Panc1 (cell line): ENCODE measurements at places on chromosomes 12 and 14. TPM values are rescaled to one million over a fixed set of nuclear protein-coding genes. Genes with fewer than 3 reads are reported as not detected.

Gene CCNT1
- 50.0 TPM for total RNA-seq

Gene GUCY2C
- total RNA-seq = 0.13 TPM

Gene GDF3
- total RNA-seq = not detected

Gene TBX3
- 5.1 TPM for total RNA-seq

Gene FAM186B
- 0.13 TPM for total RNA-seq

Gene RNASE1
- 0.69 TPM for total RNA-seq

- peaks cover 3% of the 10 kb centered on the region; the same call in 1 of the 2 replicates for H3K36me3 ChIP-seq
- H3K4me1 ChIP-seq = no peaks in the 10 kb centered on the region
- no peak for DNase-seq
- H3K4me3 ChIP-seq = no peak overlapping the region
Measured at GRCh38 chr12:64713376-64713775, 45.8 kb downstream of the GNS start.

DNA sequence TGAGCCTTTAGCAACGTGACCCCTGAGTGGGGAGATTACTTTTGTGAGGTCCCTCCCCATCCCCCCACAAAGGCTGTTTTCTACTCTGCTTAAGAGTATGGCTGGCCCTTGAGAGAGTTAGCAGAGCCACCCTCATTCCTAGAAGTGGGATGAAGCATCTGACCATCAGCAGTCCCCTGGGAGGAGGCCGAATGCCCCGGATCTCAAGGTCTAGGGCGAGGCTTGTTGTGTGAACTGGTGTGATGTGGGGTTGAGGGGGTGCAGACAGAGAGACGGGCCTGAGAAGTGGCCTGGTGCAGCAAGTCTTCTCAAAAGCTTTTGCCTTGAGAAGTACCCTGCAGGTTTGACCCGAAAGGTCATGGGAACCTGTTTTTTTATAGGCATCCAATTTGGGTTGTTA is 153.0 kb upstream of the FKBP4 start:
- H3K27ac ChIP-seq = no peak overlapping the region
- H3K4me1 ChIP-seq = no peaks in the 10 kb centered on the region
- no peaks in the 10 kb centered on the region for H3K36me3 ChIP-seq
- H3K4me3 ChIP-seq = no peak overlapping the region
- H3K27me3 ChIP-seq = no peaks in the 10 kb centered on the region

DNA sequence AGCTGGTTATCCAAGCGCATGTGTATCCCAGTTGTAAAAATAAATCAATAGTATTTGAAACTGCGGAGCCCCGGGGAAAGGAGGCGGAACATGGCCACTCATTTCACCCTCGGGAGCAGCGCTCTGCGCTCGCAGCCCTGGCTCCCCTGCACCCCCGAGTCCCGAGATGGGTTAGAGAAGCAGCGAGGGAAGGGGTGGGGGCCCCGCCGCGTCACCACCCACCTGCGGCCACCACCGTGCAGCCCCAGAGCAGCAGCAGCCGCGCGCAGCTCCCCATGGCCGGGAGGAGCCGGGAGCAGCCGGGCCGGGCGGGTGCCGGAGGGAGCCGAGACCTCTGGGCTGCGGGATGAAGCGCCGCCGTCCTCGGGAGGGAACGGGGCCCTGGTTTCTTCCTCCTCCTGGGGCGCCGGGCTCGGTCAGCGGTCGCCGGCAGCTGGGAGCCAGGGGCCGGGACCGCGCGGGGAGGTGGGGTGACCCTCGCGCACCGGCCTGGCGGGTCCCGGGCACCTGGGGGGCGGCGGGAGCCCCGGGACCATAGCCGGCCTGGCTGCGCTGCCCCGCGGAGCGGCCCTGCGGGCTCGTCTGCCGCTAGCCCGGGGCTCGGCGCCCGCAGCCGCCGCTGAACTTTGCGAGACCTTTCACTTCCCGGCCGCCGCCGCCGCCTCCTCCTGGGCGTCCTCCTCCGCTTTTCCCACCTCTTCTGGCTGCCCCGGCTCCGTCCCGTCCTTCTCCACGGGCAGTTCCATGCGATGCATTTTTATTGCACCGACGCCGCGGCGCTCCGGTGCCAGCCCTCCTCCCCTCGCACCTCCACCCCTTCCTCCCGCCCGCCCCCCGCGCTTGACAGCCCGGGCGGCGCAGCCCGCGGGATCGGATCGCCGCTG is at the start of gene NTN4:
Gene NTN4 (minus strand): TSS at position 732 of the 884 bp plus-strand sequence. CDS start 455 bp downstream, at position 277.
- peak within 1 kb of the TSS; percentile 56 for H3K4me3 ChIP-seq
- peaks cover 2% of the 10 kb centered on the region; the same call in 1 of the 2 replicates for H3K4me1 ChIP-seq
- no peaks in the 10 kb centered on the region; the same call in 1 of the 2 replicates for H3K36me3 ChIP-seq
- DNase-seq = no peak

GRCh38 chr12:49706351-49707127 is 666 bp downstream of the FMNL3 start:
- peaks cover 8% of the 10 kb centered on the region; the same call in 1 of the 2 replicates for H3K27me3 ChIP-seq
- peaks cover 16% of the 10 kb centered on the region for H3K4me1 ChIP-seq
- H3K27ac ChIP-seq = peak overlapping the region; percentile 80
- H3K4me3 ChIP-seq = peak overlapping the region; percentile 79
- no peak for DNase-seq

GRCh38 chr12:109731231-109731731 is 17.7 kb downstream of the FAM222A start:
- no peak overlapping the region for H3K4me3 ChIP-seq
- no peak overlapping the region for H3K27ac ChIP-seq
- H3K27me3 ChIP-seq = no peaks in the 10 kb centered on the region
- no peaks in the 10 kb centered on the region for H3K36me3 ChIP-seq
- DNase-seq = no peak

DNA sequence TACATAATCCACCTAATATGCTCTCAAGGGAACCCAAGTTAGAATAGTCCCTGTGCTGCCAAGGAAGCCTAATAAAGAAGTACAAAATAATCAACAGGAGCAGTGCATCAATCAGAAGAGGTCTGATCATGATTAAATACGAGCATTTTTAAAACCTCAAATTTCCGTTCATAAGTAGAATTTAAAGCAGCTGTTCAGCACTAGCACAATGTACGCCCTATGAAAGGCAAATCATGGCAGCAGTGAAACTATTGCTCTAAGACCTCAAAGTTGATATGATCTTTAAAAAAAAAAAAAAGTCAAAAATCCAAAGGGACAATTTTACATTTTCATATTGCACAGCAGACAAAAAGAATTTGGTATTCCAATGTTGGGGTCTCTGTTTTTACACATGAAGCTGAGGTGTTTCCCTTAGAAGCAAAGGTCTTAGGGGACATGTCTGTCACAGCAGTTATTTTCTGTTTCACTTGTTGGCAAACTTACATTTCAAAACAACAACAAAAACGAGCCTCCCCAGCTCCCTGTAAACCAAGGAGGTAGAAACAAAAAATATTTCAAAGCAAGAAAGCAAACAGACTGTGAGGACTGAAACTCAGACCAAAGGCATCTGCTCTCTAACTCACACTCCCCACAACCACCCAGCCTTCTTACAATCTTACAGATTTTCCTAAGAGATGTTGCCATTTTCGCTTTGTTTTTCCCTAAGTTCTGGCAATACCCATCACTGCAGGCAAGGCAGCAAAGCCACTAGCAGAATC is 28.2 kb downstream of the SOX5 start:
- H3K27ac ChIP-seq = no peak overlapping the region
- DNase-seq = no peak
- H3K36me3 ChIP-seq = no peaks in the 10 kb centered on the region
- H3K4me1 ChIP-seq = no peaks in the 10 kb centered on the region

DNA sequence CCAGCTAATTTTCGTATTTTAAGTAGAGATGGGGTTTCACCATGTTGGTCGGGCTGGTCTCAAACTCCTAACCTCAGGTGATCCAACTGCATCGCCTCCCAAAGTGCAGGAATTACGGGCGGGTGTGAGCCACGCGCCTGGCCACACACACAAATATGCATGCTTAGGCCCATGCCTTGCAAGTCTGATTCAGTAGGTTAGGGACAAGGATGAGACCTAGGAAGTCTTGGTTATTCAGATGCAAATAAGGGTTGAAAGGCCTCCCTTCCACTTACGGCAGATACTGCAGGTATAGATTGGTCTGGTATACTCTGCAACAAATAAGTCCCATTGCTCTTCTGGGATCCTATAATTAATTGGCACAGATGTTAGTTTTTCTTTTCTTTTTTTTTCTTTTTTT is 32.9 kb downstream of the TXNRD1 start:
- H3K27me3 ChIP-seq = no peaks in the 10 kb centered on the region
- no peaks in the 10 kb centered on the region for H3K36me3 ChIP-seq

GRCh38 chr12:76860256-76860655 is 18.6 kb downstream of the CSRP2 start:
- no peaks in the 10 kb centered on the region for H3K36me3 ChIP-seq
- no peaks in the 10 kb centered on the region for H3K4me1 ChIP-seq
- no peak overlapping the region for H3K4me3 ChIP-seq
- H3K27me3 ChIP-seq = no peaks in the 10 kb centered on the region

- no peak overlapping the region for H3K27ac ChIP-seq
- no peak for DNase-seq
- H3K4me1 ChIP-seq = no peaks in the 10 kb centered on the region
- H3K4me3 ChIP-seq = no peak overlapping the region
- H3K27me3 ChIP-seq = no peaks in the 10 kb centered on the region
Measured at GRCh38 chr14:100348253-100348729, 25.2 kb downstream of the SLC25A47 start.

GRCh38 chr12:5516371-5517241 is 84.7 kb downstream of the NTF3 start:
- no peaks in the 10 kb centered on the region for H3K36me3 ChIP-seq
- H3K4me1 ChIP-seq = no peaks in the 10 kb centered on the region
- no peaks in the 10 kb centered on the region; the same call in 1 of the 2 replicates for H3K27me3 ChIP-seq
- no peak overlapping the region for H3K27ac ChIP-seq
- no peak for DNase-seq
- no peak overlapping the region for H3K4me3 ChIP-seq

DNA sequence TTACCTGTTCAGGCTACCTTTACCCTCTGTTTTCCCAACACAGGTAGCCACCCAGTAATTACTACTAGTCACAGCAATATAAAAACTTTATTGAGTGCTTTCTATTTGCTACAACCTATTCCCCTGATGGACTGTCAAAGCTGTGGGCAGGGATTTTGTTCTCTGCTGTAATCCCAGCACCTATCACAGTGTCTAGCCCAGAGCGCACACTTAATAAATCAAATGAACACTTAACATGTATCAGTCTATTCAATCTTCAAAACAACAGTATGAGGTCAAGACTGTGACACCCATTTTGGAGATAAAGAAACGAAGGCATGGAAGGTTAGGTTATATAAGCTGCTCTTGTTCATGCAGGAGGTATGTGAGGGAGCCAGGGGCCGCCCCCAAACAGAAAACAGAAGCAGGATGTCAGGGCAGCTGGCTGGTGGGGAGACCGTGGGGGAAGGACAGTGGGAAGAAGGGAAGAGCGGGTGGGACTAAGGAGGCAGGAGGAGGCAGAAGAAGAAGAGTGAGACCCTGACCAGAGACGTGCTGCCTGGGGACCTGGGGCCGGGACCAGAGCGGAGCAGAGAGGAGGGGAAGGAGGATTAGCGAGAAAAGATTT is 1.7 kb downstream of the TNFRSF1A start:
- peak overlapping the region; percentile 99 for H3K27ac ChIP-seq
- H3K4me3 ChIP-seq = peak overlapping the region; percentile 71
- H3K4me1 ChIP-seq = peaks cover 48% of the 10 kb centered on the region
- H3K27me3 ChIP-seq = no peaks in the 10 kb centered on the region
- H3K36me3 ChIP-seq = peaks cover 3% of the 10 kb centered on the region; the same call in 1 of the 2 replicates

- peak overlapping the region; percentile 52 for H3K4me3 ChIP-seq
- peaks cover 34% of the 10 kb centered on the region for H3K27me3 ChIP-seq
- DNase-seq = no peak
- H3K36me3 ChIP-seq = no peaks in the 10 kb centered on the region; the same call in 1 of the 2 replicates
- H3K4me1 ChIP-seq = peaks cover 12% of the 10 kb centered on the region
Measured at GRCh38 chr12:108128221-108129016, 669 bp upstream of the WSCD2 start.

DNA sequence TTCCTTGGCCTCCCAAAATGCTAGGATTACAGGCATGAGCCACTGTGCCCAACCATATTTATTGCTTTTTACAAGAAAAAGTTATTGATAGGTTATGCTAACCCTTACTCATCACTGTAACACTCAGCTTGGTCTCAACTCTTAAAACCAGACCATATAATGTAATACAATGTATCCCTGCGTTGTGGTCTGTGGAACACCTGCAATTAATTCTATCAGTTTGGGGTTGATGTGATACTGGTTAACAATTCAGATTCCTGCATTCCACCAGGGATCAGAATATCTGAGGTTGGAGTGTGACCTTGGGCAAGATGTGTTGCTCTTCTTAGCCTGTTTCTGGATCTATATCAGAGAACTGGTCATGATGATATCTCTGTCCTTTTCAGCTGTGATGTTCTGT is 419.0 kb downstream of the RAD51B start:
- H3K27ac ChIP-seq = peak overlapping the region; percentile 72; the same call in 1 of the 2 replicates
- H3K4me1 ChIP-seq = peaks cover 6% of the 10 kb centered on the region
- H3K27me3 ChIP-seq = no peaks in the 10 kb centered on the region
- no peak overlapping the region for H3K4me3 ChIP-seq

DNA sequence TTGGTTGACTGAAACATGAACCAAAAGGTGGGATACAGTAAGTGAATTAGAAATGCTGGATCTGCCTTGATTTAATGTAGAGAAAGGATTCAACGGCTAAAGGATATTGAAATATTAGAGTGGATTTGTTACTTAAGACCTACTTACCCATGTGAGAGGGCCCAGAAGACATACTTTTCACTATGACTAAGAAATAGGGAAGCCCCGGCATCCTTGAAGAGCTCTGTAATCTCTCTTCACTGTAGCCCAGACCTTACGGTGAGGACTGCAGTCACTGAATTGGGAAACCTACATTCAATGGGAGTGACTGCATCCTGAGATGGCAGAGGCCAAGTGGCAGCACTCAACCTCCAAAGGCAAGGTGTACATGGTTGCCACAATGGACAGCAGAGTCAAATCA is 52.5 kb downstream of the KANSL2 start:
- 0 out of 2 replicates have a peak, but pooled peaks cover 2% of the 10 kb centered on the region for H3K27me3 ChIP-seq
- no peaks in the 10 kb centered on the region for H3K4me1 ChIP-seq
- H3K36me3 ChIP-seq = no peaks in the 10 kb centered on the region
- H3K27ac ChIP-seq = no peak overlapping the region

DNA sequence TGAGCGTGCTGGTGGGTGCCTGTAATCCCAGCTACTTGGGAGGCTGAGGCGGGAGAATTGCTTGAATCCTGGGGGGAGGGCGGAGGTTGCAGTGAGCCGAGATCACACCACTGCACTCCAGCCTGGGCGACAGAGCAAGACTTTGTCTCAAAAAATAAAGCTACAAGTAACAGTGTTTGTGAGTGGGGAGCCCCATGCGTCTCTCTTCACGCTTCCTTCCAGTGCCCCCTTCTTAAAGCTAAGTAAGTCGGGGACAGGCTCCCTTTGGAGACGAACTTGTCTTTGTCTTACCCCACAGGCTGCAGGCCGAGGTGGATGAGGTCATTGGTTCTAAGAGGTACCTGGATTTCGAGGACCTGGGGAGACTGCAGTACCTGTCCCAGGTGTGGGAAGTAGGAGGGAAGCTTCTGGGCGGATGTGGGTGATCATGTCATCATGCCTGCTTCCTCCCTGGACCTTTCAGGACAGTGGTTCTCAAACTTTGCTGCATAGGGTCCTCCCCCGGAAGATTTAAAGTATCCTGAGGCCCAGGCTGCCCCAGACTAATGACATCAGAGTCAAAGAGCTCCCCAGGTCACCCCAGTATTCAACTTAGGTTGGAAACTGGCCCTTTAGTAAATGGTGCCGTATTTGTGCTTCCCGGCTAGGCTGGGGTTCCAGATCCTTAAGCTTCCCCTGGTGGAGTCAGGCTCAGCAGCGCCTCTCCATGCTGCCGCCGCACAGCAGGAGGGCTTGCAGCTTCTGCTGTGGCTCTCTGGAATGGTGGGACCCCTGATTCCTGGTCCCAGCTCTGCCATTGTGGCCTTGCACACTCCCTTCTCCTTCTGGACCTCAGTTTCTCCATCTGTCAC is 37.1 kb downstream of the CYP46A1 start:
- H3K4me3 ChIP-seq = no peak overlapping the region
- no peaks in the 10 kb centered on the region for H3K36me3 ChIP-seq
- no peaks in the 10 kb centered on the region for H3K4me1 ChIP-seq
- no peak for DNase-seq

GRCh38 chr12:65184176-65184857 is 14.9 kb downstream of the LEMD3 start:
- H3K36me3 ChIP-seq = no peaks in the 10 kb centered on the region
- no peak for DNase-seq
- H3K4me3 ChIP-seq = no peak overlapping the region
- no peaks in the 10 kb centered on the region for H3K4me1 ChIP-seq
- H3K27ac ChIP-seq = no peak overlapping the region
